ENCODE measurements at places on chromosomes 12 and 14. TPM values are rescaled to one million over a fixed set of nuclear protein-coding genes. Genes with fewer than 3 reads are reported as not detected.

The RPGRIP1 gene
- 0.47 TPM for polyA plus RNA-seq

The CINP gene
- polyA plus RNA-seq, result 34.1 TPM

DNA sequence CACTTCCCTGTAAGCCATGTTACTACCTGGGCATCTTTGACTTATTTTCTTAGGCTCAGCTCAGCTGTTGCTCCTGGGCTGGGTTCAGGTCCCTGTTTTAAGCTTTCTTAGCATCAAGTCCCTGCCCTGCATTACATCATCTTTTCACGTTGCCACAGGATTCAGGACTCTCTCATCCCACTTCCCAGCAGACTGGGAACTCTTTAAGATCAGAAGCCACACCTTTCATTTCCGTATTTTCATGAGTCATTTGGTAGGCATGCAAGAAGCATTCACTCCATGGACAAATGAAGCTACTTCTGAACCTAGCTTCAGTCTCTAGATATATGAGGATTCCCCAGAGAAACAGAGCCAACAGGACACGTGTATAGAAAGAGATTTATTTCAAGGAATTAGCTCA lies 726.8 kb downstream of the VRK1 start:
- DNase-seq, result no peak

DNA sequence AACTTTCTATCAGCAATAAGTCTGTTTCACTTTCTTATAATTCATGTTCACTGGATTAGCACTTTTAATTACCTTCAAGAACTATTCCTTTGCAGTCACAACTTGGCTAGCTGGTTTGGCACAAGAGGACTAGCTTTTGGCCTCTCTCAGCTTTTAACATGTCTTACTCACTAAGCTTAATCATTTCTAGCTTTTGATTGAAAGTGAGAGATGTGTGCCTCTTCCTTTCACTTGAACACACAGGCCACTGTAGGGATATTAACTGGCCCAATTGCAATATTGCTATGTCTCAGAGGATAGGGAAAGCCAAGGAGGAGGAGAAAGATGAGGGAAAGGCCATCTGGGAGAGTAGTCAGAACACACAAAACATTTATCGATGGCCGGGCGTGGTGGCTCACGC lies 92.7 kb downstream of the PRICKLE1 start:
- no peak for DNase-seq

The CFAP54 gene
- polyA plus RNA-seq, result 2.1 TPM

- DNase-seq, result no peak
Observed at GRCh38 chr14:105861985-105862465, 335.6 kb downstream of the TMEM121 start.

DNA sequence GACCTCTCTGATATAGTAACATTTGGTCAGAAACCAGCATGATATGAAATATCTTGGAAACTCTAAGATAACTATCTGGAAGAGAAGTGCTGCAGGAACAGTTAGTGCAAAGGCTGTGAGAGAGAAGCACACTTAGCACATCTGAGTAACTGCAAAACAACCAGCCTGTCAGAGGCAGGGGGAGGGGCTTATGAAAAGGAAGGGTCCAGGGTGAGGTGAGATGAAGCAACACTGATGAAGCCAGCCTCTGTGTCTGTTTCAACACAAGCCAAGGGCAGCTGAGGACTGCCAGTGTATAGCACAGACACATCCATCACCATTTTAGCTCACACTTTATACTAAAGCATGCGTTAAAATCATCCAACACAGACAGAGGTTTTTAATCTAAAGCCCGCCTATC lies 37.4 kb upstream of the OVCH1 start:
- no peak for DNase-seq

All from renal pelvis (tissue), 12 donors.